Stimulated activated CD4-positive, alpha-beta T cell treated with anti-CD3 and anti-CD28 coated beads, Interleukin-1b, Interleukin-23, amount 100 ng/mL, for 48 hours (primary cell): ENCODE measurements at places on chromosomes 12 and 14.

- DNase-seq = no peak
These were observed 125.0 kb upstream of the DYRK2 start for GRCh38 chr12:67523538-67523937.

- no peak for DNase-seq
These were observed 47.0 kb upstream of the OR6J1 start for GRCh38 chr14:22691171-22691570.

GRCh38 chr12:92467886-92468285 lies 234.9 kb upstream of the PLEKHG7 start:
- DNase-seq = no peak

- no peak for DNase-seq
These were observed 360 bp upstream of the SLC35F4 start for GRCh38 chr14:57866199-57866705.

DNA sequence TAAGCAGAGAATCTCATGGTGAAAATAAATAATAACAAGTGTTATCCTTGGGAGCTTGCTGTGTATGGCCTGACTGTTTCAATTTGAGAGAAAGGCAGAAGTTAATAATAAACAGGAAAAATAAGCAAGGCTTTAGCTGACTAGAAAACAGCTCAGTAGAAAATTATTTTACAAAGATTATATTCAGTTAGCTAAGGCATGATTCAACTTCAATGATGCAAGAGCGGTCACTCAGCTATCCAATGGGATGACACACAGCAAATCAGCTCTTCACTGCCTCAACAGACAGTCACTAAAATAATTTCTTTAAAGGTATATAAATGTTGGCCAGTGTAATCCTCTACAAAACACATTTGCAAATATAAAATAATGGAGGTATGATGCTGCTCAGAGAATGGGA lies 18.6 kb downstream of the GSTZ1 start:
- DNase-seq = no peak

GRCh38 chr12:27304856-27305255 lies 27.8 kb upstream of the BMAL2 start:
- DNase-seq = no peak

- DNase-seq = no peak
These were observed 323.3 kb downstream of the TMEM117 start for GRCh38 chr12:44159216-44159615.

DNA sequence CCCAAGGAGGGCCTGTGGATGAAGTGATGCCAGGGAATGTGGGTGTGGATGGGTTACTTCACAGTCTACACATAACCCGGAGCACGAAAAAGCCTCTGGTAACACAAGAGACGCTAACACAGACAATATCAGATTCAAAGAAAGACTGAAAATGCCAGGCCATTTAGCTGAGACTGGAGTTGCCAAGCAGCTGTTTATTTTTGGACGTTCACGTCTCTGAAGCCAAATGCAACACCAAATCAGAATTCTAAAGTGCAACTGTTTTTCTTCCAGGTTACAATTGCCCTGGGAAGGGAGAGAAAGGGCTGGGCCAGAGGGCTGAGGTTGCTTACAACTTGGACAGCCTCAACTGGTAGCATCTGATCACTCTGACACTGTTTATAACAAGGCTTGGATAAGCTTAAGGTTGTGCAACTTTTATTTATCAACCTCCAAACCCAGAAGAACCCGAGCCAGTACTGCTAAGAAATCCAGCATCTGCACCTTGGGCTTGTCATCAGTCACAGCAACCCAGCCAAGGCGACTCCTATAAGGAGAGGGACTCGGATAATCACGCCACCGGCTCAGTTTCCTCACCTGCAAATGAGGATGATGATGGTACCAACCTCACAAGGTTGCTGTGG lies 24.8 kb downstream of the NUAK1 start:
- DNase-seq = no peak

DNA sequence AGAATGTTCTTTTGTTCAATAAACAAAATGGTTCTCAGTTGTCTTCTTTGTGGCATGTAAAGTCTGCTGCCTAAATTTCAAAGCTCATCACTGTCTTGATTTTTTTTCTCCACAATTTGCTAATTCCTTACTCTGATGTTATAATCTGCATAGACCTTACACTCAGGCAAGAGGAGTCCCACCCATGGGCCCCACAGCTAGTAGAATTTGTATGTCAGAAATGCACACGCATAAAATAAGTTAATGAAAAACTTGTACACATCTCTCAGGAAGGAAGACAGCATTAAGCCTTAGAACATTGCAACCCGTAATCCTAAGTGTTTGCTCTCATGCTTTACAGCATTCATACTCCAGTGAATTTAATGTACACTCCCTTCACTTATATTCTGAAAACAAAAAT lies 280.8 kb downstream of the ATXN7L3B start:
- no peak for DNase-seq

- DNase-seq = no peak
These were observed 76.9 kb upstream of the ANO4 start for GRCh38 chr12:100717733-100718067.

DNA sequence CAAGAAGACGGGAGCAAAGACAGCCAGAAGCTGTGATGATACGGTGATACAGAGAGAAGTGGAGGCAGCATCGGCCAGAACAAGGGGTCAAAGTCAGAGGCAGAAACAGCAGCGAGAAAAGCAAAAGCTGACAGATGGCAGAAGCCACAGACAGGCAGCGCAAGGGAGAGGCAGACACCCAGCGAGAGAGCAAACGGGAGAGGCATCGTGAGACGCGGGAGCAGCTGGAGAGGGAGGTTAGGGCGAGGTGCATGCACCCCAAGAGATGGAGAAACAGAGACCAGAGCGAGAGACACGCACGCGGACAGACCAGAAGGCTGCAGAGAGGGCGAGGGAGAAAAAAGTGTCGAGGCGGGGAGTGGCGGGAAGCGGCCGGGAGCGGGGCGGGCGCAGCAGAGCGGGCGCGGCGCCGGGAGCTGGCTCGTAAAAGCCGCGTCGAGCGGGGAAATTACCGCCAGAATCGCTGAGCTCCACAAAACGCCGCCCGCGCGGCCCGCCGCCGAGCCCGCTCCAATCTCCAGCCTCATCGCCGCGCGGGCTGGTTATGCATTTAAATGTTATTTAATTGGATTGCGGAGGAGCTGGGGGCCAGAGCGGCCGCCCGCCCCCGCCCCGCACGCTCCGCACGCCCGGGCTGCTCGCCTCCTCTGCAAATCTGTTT lies 15.6 kb downstream of the SMUG1 start:
- no peak for DNase-seq

GRCh38 chr12:28104316-28104715 lies 85.9 kb upstream of the CCDC91 start:
- no peak for DNase-seq

- no peak for DNase-seq
These were observed 30.1 kb upstream of the CLEC14A start for GRCh38 chr14:38285962-38286361.

DNA sequence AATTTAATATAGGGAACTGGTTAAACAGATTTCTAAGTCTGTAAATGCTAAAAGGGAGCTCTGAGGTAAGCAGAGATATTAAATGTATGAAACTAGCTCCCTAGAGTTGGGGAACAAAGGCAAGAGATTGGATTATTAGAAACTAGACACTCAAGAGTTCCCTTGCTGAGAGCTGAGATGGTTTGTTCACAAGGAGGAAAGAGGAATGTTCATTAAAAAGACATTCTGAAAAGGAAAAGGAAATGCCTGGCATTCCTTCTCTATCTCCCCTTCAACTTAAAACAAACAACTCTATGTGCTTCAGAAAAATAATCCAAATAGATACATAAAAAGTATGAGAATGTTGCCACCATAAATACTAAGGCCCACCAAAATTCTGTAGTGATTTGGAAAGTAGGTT lies 73.7 kb downstream of the GALNT4 start:
- DNase-seq = no peak

GRCh38 chr14:92628636-92629035 lies 115.1 kb downstream of the RIN3 start:
- no peak for DNase-seq

DNA sequence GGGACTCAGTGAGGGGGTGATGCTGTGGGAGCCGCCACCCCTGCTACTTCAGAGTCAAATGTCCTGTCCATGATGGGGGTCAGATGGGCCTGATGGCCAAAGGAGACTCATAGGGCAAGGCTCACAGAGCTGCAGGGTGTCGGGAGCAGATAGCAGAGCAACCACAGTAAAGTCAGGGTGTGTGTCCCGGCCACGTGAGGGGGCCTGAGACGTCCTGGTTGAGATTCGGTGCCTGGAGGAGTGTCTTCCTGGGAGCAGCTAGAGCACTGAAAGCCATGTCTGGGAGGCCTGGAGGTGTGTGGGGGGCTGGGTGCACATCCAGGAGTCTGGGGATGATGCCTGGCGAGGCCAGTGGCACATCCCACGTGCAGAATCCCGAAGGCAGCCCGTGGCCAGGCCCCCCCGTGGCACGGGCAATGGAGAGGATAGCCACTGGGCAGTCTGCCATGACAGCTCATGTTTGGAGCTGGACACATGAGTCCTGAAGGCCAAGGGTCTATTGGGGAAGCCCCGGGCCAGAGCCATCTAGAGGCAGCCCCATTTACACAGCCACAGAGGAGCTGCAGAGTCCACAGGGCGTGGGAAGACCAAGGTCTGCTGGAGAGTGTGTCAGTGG lies 308.0 kb upstream of the SFSWAP start:
- DNase-seq = no peak

GRCh38 chr12:84507956-84508850 lies 404.4 kb downstream of the SLC6A15 start:
- DNase-seq = no peak

DNA sequence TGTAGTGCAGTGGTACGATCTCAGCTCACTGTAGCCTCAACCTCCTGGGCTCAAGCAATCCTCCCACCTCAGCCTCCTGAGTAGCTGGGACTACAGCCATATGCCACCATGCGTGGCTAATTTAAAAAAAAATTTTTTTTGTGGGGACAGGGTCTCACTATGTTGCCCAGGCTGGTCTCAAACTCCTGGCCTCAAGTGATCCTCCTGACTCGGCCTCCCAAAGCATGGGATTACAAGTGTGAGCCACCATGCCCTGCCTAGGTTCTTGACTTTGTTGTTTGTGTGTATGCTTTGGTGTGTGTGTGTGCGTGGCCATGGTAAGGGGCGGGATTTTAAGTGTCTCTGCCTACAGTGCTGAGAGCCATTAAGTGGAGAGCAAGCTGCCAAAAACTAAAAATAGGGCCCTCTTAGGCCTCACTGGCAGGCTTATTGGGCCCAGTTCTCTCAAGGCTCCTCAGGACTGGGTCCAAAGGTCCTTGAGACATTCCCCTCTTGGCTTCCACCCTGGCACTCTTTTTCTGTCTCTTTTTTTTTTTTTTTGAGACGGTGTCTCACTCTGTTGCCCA lies 5.1 kb downstream of the COX14 start:
- DNase-seq = no peak

DNA sequence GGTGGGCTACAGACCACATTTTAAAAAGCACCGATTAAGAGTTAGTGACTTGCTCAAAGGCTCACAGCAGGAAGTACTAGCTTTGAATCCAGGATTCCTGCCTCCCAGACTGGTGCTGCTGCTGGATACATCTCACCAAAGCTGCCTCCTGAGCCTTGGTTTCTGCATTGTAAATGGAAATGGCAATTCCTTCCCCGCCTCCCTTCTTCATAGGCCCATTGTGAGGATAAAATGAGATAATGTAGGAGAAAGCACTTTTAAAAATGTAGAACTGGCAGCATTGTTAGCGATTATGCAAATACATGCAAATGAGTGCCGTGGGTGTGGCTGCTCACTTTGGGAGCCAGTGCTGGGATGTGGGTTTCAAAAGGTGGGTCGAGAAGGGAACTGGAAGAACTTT lies 15.4 kb downstream of the PDE1B start:
- no peak for DNase-seq

DNA sequence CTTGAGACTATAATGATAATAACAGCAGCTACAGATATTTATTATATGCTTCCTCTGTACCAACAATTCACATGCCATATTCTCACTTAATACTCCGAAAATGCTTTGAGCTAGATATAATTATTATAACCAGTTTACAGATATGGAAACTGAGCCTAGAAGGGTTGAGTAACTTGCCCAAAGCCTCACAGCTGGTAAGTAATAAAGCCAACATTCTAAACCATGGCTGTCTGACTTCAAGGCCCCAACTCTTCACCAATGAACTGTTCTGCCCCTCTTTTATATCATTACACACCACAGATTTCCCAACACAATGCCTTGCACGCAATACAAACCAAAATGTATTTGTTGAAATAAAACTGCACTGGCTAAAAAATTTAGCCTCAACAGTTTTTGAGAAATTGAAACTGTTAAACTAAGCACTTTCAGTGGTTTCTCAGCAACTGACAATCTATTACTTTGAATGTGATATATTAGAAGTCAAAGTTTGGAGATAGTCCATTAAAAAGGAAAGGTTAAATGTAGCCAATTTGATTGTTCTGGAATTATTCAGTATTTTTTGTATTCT lies 222.5 kb upstream of the ARHGAP5 start:
- DNase-seq = no peak

- no peak for DNase-seq
These were observed 34.6 kb downstream of the ATF7 start for GRCh38 chr12:53591301-53592206.

GRCh38 chr14:91350813-91351511 lies 66.7 kb downstream of the CCDC88C start:
- peak; percentile 76 for DNase-seq

DNA sequence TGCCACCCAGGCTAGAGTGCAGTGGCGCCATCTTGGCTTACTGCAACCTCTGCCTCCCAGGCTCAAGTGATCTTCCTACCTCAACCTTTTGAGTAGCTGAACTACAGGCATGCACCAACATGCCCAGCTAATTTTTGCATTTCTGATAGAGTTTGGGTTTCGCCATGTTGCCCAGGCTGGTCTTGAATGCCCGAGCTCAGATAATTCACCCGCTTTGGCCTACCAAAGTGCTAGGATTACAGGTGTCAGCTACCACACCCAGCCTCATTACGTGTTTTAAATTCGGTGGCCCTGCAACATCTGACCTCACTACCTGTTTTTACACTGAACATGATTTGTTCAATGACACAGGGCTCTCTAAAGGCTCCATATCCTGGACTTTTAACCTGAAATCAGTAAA lies 22.9 kb upstream of the RDH16 start:
- no peak for DNase-seq

- DNase-seq = no peak
These were observed 33.3 kb upstream of the C2CD5 start for GRCh38 chr12:22577667-22578066.

DNA sequence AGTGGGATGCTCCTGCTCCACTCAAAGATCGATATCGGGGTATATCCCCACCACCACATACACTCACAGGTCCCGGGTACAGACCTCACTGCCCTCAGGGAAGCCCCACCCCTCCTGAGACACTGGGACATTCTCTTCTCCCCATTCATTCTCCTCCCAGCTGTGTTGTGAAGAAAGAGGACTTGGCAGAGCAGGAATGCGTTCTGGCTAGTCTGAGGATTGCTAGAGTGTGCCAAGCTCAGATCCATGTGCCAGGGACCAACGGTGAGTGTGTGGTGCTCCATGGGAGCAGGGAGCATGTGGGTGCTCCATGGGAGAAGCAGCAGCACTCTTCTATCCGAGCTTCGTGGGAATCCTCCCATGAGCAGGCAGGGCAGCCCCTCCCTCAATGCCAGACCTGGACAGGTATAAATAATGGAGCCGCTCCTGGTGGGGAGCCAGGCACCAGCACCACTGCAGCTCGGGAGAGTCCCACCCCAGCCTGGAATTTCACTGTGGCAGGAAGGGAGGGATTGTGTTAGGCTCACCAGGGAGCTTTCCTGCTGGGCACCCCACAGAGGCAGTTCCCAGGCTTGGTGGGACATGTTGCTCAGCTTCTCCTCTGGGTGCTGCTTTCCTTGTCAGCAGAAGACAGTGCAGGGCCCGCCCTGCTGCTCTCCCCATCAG lies 2.3 kb upstream of the KRT5 start:
- no peak for DNase-seq

- no peak for DNase-seq
These were observed 1.4 kb upstream of the SUDS3 start for GRCh38 chr12:118374909-118375308.

- no peak for DNase-seq
These were observed 166.3 kb upstream of the DAAM1 start for GRCh38 chr14:59022144-59022543.
